ENCODE measurements at places on chromosomes 7 and 10.

DNA sequence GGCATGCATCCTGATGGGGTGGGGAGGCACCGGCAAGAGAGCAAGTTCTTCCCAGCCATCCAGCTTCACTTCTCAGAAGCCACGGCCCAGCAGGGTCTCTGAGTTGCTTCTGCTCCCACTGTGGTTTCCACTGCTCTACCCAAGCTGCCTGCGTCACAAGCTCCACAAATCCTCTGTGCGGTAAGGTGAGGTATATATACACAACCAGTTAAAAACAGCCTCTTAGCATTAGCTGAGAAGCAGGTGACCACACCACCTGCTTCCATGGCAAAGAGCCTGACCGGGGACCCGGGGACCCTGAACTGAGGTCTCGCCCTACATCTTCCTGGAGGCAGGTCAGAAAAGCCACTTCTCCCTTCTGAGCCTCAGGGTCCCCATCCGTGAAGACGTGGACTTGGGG lies 46.9 kb upstream of the NPFFR1 start:
- DNase-seq: no peak

DNA sequence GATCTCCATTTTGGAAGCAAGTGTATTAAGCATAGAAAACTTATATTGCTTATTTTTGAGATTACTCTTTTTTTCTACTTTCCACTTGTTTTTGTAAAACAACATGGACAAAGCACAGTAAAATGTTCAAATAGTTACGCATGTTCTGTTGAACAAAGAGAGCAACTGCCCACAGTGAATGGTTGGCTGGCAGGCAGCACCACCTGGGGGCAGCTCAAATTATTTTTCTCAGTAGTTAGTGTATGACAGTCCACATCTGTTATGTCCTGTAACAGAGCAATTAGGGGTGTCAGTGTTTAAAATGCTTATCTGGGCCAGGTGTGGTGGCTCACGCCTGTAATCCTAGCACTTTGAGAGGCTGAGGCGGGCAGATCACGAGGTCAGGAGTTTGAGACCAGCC lies 46.1 kb upstream of the CACUL1 start:
- peak; percentile 34 for DNase-seq

DNA sequence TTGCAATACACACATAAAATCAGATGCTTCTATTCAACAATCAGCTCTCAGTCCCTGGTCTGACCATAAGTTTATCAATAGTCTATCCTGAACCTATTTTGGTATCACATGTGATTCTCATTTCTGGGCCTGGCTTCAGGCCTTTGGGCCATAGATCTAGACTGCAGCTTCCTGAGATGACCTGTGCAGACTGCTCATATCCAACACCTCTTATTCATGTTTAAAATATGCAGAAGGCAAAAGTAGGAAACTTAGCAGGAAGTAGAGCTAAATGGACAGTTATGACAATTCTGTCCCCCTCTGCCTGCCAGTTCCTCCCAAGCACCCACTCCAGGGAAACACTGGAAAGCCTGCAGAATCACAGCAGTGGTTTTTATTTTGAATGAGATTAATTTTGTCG lies 53.3 kb downstream of the C7orf25 start:
- no peak for DNase-seq

- DNase-seq: no peak
Observed at GRCh38 chr10:96695366-96695765, 24.9 kb downstream of the PIK3AP1 start.

- DNase-seq: peak; percentile 63
Observed at GRCh38 chr7:128236924-128237586, 4.0 kb upstream of the LEP start.

GRCh38 chr7:4774007-4774406 lies 1.4 kb upstream of the AP5Z1 start:
- no peak for DNase-seq

GRCh38 chr10:43680035-43680434 lies 31.4 kb upstream of the ZNF32 start:
- DNase-seq: no peak

DNA sequence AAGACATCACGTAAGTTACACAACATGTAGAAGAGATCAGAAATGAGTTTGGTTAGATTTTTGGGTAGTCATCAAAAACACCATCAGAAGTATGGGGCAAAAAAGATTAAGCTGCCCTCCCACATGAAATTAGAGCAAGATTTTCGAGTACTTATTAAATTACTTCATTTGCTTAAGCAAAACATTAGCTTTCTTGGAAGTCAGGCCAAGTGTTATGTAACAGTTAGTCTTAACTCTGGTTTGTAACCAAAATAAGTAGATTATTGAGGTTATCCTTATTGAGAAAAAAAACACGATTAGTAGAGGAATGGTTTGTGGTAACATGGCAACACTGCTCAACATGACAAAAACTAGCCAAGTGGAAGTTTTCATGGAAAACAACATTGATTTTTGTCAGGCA lies 37.9 kb downstream of the HBP1 start:
- DNase-seq: no peak

DNA sequence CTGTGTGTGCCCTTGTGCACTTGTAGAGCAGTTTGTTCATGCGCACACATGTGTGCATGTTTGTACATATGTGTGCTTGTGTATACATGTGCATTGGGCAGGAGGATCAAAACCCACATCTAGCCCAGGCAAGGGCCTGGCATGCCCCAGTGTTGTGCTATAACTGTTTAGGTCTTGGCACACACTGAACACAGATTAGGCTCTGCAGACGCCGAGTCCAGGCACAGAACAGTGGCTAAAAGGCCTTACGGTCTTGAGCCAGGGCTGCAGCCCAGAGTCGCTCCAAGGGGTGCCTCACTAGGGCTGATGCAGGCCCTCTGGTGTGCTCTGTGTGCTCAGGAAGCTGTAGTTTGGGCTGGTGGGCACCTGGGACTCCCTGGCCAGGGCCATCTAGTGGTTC lies 55.7 kb downstream of the YKT6 start:
- no peak for DNase-seq

GRCh38 chr7:130649004-130649790 lies 19.4 kb downstream of the COPG2 start:
- DNase-seq: no peak

DNA sequence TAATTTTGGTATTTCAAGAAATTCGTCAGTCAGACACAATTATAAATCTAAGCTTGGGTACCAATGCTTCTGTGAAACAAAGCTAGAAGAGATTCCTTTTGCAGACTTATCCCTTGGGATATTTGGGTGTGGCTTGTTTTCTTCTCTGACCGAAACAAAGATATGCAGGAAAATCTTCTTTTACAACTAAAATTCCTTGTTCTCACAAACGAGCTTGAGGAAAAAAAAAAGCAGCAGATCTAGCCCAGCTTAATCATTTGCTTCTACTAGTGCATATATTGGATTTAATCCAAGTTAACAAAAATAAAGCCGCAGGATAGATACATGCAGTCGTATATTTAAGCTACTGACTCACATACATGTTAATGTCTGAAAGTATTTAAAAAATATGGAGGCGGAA lies 104.2 kb downstream of the PRTFDC1 start:
- no peak for DNase-seq

DNA sequence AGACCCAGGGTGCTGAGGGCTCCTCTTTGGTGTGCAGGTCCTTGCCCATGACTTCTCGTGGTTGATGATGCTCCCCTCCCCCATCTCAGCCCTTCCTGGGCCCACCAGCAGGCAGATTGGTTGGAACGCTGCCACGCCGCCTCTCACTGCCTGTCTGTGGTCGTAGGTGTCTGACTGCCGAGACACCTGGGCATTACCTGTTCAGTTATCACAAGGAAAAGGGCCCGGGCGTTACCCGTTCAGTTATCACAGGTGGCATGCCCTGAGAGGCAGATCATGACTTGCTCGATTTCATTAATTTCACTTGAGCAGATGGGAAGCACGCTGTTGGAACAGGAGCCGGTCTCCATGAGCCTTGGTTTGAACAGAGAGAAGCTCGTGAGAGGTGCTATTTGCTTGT lies 42.5 kb downstream of the TACR2 start:
- no peak for DNase-seq

DNA sequence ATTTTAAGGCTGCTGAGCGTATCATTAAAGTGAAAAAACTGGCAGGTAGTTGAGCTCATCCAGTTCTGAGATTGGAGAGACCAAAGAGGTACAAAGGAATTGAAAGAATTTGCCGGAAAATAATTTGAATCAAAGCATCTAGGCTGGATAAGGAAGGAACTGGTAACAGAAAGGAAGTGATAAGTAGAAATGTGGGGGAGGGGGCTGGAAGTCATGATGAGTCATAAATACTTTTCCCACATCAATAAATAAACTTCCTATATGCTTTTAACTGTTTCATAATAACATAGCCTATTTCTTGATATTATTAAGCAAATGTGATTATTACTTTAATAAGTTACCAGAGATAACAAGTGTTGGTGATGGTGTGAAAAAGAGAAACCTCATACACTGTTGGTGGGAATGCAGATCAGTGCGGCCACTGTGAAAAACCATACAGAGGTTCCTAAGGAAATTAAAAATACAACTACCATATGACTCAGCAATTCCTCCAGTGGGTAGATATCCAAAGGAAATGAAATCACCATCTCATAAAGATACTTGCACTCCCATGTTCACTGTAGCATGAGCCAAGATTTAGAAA lies 27.0 kb downstream of the ZNF438 start:
- DNase-seq: no peak

DNA sequence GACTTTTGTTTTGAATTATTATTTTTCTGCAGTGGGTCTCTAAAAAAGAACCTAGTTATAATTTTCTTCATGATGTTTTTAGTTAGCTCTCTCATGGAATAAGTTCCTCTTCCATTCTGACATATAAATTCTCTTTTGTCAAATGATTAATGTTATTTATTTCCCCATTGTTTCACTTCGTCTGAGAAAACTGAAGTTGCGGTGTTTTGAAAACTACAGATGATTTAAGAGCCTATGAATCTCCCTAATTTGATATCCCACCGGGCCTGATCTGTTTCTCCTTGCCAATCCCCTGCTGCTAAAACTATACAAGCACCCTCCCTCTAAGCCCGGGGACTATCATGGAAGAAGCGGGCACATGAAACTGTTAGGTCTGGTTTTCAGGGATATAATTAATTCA lies 41.4 kb downstream of the HTR7 start:
- DNase-seq: peak; percentile 3

- no peak for DNase-seq
Observed at GRCh38 chr10:43912469-43912868, 263.8 kb upstream of the ZNF32 start.

DNA sequence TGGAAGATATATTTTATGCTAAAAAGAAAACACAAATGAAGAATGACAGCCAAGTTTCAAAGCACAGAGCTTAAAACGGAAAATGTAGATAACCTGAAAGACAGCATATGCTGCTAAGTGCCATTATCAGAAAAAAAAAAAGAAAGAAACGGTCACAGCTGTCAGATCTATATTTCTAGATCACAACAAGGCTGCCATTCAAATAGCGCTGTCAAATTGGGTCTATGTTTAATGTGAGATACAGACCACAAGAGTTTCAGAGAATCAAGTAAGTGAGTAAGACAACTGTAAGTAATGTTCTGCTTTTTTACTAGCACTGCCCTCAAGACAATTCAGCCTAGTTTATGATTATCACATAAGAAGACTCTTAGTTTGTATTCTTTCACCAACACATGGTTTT lies 66.1 kb upstream of the RNF148 start:
- no peak for DNase-seq

- no peak for DNase-seq
Observed at GRCh38 chr10:78472551-78472890, 438.9 kb downstream of the RPS24 start.

DNA sequence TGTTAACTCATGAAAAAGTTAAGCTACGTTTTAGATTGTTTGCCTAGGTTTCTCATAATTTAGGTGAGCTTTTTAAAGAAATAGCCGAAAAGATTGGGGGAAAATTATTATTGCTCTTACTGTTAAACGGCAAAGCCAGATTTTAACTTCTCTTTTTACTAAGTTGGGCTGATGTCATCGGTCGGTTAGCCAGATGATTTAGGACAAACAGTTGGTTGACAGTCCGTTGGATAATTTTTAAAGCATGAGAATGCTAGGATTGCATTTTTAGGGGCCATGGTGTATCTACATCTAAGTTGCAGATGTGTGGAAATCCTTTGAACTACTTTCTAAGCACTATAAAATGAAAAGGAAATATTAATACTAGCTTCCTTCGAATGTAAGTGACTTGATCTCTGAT lies 280.9 kb upstream of the AKR1E2 start:
- no peak for DNase-seq

GRCh38 chr10:62869958-62870357 lies 53.8 kb upstream of the EGR2 start:
- DNase-seq: no peak

DNA sequence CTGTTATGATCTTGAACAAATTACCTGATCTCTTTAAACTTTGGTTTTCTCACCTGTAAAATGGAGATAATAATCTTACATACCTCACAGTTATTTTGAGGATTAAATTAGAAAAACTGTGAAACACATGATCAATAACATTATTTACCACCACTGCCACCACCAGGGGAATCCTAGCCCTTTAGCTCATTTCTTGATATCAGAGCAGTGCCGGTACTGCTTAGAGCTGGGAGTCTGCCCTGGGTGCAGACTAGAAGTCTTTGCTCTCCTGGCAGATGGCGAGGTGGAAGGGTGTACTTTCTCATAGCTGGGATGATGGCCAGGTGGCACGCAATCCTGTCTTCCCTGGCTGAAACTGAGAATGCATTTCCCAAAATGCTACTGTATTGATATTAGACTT lies 12.7 kb upstream of the EFCAB10 start:
- no peak for DNase-seq

DNA sequence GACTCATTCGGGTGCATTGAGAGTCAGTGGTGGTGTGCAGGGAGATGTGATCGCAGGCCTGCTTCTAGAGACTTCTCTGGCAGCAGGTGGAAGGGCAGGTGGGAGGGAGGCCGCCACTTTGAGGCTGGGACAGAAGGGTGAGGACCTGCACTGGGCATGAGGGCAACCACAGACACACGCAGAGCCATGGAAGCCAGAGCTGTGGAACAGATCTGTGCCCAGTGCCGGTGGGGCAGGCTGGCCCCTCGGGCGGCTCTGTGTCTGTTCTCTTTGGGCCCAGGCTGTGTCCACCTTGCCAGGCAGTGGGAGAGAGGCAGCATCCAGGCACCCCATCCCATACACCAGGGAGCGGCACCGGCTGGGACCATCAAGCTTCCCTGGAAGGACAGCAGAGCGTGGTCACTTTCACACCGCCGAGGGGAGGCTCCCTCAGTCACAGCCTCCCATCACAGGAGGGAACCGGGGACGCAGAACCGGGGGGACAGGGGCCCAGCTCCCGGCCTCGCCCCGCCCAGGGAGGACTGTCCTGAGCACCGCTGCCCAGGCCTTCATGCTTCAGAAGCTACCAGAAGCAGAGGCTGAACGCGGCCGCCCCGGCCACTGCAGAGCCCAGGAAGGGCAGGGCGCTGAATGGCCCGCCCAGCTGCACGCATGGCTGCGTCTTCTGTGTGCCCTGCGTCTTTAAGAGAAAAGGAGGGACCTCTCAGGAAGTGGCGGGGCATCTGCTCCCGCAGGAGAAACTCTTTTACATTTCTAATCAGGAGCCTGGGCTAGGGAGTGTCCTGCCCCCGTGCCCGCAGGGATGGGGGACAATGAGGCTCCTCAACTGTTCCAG lies 32.1 kb downstream of the EN2 start:
- DNase-seq: no peak

DNA sequence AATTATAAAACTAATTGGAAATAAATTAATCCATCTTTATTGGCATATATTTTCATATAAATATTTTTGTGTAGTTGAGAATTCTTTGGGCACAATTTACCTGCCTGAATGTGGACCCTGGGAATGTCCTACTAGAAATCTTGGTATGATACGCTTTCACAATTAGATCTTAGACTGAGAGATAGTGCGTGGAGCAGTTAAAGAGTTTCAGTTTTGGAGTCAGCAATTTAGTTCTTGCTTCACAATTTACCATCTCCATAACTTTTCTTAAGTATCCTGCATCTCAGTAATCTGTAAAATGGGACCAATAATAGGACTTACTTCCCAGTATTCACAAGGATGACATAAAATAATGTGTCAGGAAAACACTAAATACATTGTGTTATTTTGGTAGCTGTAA lies 2.0 kb downstream of the MTPN start:
- DNase-seq: no peak

Data from hematopoietic multipotent progenitor cell (in vitro differentiated cells).